MG63 (cell line): ENCODE measurements at places on chromosomes 12 and 14.

GRCh38 chr12:131130311-131130911, 176.7 kb downstream of the ADGRD1 start:
- DNase-seq = no peak

- peak; percentile 43 for DNase-seq
Observed at GRCh38 chr12:55847033-55847432, 4.3 kb upstream of the MMP19 start.

DNA sequence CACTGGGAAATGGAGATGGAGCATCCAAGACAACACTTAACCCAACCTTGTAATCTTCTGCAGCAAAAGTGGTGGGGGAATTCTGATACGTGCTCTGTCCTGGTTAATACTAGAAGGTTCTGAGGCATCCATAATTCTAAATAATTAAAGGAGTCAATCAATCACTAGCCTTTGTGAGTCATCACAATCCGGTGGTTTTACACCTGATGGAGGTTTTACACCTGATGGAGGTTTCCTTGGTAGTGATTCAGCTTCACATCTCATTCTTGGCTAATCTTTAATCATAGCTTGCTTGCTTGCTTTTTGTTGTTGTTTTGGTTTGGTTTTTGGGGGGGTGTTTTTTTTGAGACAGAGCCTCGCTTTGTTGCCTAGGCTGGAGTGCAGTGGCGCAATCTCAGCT, 343.4 kb downstream of the DPF3 start:
- no peak for DNase-seq

DNA sequence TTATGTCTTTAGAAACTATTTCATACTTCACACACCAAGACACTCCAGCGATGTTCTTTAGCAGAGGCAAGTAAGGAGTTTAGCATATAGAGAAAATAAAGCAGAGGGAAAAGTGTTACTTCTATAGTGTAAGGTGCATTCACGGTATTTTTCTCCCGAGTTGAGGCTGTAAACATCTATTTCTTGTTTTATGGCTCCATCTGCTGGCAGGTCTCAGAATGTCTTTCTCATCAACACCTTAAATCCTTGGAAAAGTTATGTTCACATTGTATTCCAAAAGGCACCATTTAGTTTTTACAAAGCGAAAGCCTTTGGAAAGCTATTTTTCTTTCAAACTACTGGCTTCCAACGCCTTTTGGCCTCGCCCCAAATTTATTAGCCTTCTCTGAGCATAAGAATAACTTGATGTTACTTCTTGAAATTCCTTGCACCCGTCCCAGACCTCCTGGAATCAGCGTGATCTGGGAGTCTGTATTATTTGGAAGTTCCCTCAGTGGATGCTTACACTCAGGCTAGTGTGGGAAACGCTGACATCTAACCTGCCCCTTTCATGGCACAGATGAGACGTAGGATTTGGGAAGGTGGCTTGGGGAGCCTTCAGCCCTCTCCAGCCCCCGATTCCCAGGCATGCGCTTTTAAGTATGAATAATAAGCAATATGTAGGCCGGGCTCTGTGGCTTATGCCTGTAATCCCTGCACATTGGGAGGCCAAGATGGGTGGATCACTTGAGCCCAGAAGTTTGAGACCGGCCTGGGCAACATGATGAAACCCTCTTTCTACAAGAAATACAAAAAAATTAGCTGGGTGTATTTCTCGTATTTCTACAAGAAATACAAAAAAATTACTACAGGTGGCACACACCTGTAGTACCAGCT, 1.9 kb upstream of the PIWIL1 start:
- no peak for DNase-seq

GRCh38 chr14:44963775-44964380, 1.9 kb downstream of the TOGARAM1 start:
- DNase-seq = peak; percentile 8

GRCh38 chr12:115102450-115102849, 418.5 kb upstream of the TBX3 start:
- no peak for DNase-seq

- DNase-seq = no peak
Observed at GRCh38 chr14:30225176-30225575, 297.5 kb upstream of the PRKD1 start.

- DNase-seq = no peak
Observed at GRCh38 chr12:107590413-107590812, 95.2 kb upstream of the PWP1 start.

- DNase-seq = no peak
Observed at GRCh38 chr14:46581036-46581671, 70.4 kb downstream of the RPL10L start.

- DNase-seq = no peak
Observed at GRCh38 chr12:121260091-121260490, 36.4 kb downstream of the CAMKK2 start.

DNA sequence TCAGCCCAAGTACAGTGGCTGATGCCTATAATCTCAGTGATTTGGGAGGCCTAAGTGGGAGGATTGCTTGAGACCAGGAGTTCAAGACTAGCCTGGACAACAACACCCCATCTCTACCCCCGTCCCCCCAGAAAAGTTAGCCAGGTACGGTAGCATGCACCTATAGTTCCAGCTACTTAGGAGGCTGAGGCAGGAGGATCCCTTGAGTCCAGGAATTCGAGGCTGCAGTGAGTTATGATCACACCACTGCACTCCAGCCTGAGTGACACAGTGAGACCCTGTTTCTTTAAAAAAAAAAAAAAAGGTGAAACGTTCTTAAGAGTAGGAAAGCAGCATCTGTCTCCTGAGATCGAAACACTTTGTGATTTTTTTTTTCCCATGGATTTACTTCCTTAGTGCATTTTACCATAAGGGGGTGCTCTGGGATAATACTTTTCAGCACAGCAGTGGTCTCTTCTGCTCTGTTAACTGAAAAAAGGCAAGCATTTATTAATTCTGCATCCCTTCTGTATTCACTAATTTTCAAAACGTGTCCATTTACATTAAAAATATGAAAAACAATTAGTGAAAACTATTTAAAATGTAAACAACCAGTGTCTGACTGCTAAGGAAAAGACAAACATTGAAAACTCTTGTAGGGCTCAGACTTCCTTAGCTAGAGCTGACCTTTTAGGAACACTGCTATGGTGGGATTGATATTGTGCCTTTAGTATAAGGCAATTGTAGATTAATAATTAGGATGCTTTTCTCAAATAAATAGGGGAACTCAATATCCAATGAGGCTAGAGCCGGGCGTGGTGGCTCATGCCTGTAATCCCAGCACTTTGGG, 31.2 kb upstream of the USP44 start:
- DNase-seq = no peak

- DNase-seq = no peak
Observed at GRCh38 chr14:89320381-89321000, 96.5 kb downstream of the FOXN3 start.

DNA sequence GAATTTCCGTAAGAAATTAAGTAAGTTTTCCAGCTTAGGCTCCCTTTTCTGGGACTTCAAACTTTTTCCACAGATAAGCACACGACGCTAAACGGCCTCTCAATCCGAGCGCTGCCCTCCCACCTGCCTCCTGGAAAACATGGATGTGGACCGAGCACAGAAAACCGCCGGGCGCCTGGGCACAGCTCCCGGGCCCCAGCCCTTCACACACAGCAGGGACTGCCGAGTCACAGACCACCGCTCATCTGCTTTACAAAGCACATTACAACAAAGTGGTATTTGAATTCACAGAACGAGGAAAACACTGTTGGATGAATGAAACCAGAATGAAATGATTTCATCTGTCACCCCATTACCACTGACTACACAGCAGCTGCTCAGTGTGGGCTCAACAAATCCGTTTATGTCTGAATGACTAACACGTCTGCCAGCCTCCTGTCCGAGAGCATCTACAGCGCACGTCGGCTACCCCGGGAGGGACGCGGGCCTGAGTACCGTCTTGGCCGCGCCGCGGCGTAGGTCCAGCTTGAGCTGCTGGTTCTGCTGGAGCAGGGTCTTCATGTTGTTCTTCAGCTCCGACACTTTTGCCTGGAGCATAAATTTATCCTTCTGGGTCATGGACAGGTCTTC, 13.1 kb upstream of the ANKLE2 start:
- DNase-seq = no peak

DNA sequence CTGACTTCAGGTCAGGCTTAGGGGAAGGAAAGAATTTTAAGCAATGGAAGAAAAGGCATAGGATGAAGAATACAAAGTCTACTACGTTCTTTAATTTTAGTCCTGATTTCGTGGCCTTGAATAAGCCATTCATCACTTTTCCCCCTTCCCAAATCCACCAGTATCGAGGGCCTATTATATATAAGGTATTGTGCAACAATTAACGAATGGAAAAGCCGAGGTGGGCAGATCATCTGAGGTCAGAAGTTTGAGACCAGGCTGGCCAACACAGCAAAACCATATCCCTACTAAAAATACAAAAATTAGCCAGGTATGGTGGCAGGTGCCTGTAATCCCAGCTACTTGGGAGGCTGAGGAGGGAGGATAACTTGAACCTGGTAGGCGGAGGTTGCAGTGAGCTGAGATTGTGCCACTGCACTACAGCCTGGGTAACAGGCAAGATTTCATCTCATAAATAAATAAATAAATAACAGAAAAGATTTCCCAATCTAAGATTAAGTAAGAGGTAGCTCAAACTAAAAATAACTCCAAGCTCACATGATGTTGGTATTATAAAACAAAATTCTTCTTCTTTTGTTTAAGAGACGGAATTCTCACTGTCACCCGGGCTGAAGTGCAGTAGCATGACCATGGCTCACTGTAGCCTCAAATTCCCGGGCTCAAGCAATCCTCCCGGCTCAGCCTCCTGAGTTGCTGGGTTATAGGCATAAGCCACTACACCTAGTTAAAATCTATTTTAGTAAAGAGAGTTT, 58.3 kb upstream of the NR2C1 start:
- no peak for DNase-seq

GRCh38 chr14:61495809-61496208, 174.4 kb downstream of the PRKCH start:
- no peak for DNase-seq

DNA sequence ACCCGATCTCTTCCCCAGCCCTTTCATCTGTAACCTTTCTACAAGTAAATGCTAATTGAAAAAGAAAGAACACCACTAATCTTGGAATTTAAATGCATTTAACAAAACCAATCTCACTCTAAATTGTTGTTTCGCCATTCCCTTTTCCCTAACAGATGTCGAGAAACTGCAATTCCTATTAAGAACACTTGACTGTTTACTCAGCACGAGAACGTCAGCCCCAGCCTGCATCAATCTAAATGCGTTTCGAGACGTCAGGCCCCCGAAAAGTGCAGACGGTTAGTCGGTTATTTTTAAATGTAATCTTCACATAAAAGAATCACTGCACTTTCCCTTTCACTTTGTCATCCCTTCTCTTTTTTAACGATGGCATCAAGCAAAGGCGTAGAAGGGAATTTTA, 837.6 kb downstream of the VRK1 start:
- DNase-seq = peak; percentile 25

GRCh38 chr12:32754111-32754510, 1.6 kb downstream of the YARS2 start:
- no peak for DNase-seq

DNA sequence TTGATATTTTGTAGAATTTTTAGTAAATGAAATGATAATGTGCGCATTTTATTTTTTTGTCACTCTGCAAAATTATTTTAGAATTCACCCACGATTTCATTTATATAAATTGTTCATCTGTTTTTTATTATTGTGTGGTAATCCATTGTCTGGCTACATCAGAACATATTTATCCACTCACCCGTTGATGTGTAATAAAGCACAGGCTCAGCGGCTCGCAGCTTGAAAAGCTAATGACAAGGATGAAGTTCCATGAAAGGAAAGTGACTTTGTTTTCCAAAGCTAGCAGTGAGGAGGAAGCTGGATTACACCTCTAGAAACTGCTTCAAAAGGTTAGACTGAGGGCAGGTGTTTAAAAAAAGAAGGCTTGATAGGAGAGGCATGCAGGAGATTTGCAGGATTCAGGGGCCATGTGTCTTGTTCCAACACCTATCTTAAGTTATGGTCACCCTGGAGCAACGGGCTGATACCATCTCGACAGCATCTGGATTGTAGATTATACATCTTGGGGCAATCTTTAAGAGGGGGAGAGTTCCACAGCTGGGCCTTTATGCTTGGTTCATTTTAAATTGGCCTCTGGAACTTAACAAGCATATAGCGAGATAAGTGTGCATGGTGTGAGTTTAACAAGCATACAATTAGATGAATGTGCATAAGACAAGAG, 194.1 kb downstream of the TMTC3 start:
- no peak for DNase-seq

DNA sequence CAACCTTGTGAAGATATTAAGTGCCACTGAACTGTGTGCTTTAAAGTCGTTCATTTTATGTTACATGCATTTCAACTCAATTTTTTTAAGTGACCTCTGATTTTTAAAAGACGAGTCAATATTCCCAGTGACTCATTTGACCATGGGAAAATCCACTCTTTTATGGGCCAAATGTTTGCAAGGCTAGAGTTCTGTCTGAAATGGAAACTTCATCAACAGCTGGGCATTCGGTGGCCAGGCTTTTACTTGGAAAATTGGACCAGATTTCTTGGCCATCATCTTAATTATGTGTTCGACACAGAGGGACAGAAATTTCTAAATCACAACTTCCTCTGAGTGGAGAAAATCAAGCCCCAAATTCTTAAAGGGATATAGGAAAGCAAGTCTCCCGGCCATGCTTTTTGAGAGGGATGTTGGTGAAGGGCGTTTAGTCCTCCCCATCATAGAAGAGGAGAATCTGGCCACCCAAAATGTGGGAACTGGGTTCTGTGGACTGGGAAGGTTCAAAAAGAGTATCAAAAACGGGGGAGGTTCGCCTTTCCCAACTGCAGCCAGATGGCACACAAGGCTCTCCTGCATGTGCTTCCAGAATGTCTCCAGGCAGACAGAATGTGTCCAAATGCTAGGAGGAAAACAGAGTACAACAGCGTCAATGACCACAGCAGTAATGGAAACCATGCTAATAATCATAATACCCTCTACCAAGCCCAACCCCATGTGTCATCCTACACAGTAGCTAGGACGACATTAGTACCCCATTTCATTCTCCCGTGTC, 40.9 kb upstream of the FZD10 start:
- no peak for DNase-seq

DNA sequence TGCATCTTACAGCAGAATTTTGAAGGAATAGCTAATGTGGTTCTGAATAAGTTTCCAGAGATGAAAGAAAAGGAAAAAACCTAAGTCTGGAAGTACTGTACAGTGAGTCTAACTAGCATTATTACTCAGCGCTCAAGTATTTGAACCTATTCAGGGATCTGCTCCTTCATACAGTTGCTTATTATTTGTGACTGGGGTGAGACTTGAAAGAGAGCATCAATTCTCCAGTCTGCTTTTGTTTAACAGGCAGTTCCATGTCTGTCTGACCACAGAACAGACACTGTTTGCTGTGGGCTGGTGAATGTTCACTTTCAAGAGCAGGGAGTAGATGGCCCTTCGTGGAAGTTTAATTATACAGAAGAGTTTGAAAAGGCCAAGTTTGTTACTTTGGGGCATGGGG, 9.3 kb downstream of the ETV6 start:
- DNase-seq = no peak

DNA sequence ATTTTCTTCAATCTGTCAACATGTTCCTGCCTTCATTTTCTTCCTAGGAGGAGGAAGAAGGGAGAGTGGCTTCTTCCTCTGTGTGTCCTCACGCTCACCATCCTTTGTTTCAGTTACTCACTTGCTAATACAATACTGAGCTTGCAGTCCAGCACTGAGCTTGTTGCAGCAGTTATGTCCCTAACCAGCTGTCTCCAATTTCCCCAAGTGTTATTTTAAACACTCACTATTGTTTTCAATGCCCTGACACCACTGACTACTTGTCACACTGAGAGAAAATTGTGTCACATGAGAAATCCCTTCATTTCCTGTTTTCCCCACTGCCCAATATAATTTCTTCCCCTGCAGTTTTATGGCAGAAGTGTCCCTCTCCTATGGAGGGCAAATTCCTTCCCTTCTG, 53.4 kb downstream of the HSD17B6 start:
- no peak for DNase-seq
